ENCODE measurements at places on chromosomes 5 and 9. TPM values are rescaled to one million over a fixed set of nuclear protein-coding genes. Genes with fewer than 3 reads are reported as not detected.

Gene PKD2L2
- 0.15 TPM for total RNA-seq

Gene ACOT12
- total RNA-seq, result not detected

Gene GABRP
- not detected for total RNA-seq

Gene ARL14EPL
- total RNA-seq, result not detected

Gene NSD1
- 41.1 TPM for total RNA-seq

Data from gastroesophageal sphincter (tissue), 4 donors.